ENCODE measurements at places on chromosomes 6 and 20.
A peak's percentile ranks its signal among the peaks of the same experiment; 100 is the strongest.

DNA sequence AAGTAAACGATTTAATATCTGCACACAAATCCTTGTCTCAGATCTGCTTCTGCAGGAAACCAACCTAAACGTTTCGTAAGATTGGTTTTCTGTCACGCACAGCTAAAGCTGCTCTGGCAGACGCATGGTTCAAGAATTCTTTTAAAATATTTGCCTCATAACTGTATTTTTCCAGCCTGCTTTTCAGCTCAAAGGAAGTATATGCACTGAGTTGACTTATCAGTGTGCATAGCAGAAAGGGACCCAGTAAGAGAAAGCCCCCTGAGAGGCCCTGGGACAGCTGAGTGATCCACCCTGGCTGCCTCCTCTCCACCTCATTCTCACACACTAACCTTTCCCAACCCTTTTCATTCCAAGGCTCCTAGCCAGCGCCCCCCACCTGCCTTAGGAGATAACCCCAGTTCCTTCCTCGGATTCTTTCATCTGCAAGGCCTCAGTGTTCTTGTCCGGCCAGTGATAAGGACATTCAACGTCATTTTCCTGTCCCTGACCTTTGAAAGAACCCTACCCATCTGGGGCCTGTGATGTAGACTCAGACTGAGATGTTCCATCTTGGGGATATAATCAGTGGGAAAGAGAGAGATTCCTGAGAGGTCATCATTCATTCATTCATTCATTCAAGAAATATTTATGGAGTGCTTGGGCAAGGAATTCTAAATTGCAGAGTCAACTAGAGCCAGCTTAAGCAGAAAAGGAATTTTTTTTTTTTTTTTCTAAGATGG is 22.4 kb upstream of the SLC9A8 start:
- DNase-seq: no peak

- DNase-seq: peak; percentile 61
Measured at GRCh38 chr6:84466511-84466910, 239.1 kb upstream of the CEP162 start.

DNA sequence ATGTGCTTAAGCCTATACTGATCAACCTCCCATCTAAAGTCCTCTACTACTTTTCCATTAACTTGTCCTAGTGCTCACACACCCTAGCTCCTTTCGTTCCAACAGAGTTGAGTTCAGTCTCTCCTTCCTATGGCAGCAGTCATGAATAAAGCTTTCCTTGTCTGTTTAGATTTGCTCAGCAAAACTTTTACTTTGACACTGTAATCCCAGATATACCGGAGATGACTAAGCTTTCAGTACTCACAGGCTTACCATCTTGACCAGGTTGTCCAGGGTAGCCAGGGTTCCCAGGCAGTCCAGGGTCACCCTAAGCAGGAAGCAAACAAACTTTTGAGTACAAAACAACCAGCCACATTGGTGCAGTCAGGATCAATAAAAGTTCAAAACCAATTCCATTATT is 90.7 kb downstream of the COL21A1 start:
- no peak for DNase-seq

DNA sequence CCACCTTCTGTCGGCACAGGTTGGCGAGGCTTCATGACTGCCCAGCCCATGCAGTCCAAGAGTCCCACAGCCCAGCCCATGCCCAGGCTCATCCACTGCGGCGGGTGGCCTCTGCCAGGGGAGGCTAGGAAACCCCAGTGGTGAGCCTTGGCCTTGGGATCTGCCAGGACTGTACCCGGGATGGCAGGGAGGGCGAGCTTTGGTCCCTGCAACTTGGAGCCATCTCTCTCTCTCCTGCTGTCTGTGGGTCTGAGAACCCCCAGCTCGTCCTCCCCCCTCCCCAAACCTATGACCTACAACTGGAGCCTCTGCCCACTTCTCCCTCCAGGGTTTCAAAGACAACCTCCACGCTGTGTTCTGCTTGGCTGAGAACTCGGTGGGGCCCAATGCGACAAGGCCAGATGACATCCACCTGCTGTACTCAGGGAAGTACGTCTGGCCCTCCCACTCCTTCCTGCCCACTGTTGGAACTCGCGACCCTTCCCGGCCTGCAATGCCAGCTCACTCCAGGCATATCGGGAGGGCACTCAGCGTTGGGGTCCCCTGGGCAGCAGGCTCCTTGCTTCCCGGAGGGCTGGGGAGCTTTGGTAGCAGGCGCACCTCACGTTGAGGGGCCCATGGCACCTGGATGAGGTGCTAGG is 19.7 kb downstream of the NPEPL1 start:
- DNase-seq: peak; percentile 43

GRCh38 chr20:62993856-62994494 is 12.8 kb downstream of the BHLHE23 start:
- DNase-seq: no peak

GRCh38 chr6:165686596-165687365 is 23.7 kb upstream of the PDE10A start:
- DNase-seq: no peak

DNA sequence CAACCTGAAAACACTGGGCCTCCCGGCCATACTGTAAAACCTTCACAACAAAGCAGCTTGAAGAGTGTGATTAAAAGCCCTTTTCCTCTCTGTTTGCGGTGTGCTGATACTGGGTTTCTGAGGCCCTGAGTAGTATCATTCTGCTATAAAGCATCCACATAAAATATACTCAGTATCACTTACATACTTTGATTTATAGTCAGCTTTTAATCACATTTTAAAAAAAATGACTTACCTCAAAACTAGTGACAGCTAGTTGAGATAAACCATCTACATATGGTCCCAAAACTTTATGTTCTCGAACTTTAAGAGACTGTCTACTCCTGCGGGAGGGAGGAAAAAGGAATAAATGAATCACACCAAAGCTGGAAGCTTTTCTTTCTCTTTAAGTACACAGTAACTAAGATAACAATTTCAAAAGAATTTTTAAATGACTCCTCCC is 135.7 kb downstream of the KIF13A start:
- DNase-seq: no peak

- DNase-seq: no peak
Measured at GRCh38 chr20:39829661-39830060, 859.4 kb downstream of the MAFB start.

DNA sequence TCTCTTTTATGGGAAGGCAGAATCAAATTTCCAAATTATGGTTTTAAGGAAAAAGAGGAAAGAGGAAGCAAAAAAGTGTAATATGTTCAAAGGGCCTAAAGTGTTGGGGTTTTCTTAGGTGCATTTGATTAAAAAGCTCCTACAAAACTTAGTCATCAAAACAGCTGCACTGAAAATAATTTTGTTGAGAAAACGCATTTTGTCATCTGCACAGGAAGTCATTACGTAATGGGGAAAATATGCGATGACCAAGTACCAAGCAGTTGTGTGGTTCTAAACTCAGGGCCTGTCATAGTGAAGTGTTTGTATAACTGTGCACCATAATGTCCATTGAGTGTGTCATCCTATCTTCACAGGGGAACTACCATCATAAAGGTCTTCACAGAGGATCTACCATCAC is 15.6 kb downstream of the HAO1 start:
- DNase-seq: no peak

DNA sequence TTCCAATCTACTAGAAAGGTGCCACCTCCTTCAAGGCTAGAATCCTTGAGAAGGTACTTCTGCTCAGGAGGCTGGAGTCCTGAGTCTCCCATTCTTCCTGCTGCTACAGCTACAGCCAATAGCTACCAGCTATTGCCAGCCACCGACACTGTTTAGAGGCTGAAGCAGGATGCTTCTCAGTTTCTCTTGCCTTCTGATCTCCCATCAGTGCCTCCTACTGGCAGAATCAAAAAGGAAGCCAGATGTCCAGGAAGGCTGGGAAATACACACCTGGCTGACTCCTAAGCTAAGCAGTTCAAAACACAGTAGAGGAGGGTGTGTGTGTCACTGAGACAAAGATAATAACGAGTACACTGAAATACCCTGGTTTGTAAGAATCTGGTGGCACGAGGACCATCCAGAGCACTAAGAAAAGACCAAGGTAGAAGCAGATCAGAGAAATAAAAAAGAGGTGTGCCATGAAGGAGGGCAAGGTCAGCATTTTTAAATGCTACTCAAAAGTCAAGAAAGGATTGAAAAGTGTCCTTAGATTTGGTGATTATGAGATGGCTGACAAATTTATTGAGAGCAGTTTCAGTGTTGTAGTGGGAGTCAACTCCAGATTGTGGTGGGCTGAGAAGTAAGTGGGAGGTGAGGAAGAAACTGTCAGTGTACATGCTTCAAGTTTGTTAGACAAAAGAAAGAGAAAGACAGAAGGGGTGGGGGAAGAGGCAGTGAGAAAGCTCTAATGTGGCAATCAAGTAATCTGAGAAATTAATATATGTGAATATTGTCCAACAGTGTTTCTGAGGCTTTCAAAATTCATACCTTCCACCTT is 2.3 kb upstream of the HLA-DMA start:
- DNase-seq: peak; percentile 76

DNA sequence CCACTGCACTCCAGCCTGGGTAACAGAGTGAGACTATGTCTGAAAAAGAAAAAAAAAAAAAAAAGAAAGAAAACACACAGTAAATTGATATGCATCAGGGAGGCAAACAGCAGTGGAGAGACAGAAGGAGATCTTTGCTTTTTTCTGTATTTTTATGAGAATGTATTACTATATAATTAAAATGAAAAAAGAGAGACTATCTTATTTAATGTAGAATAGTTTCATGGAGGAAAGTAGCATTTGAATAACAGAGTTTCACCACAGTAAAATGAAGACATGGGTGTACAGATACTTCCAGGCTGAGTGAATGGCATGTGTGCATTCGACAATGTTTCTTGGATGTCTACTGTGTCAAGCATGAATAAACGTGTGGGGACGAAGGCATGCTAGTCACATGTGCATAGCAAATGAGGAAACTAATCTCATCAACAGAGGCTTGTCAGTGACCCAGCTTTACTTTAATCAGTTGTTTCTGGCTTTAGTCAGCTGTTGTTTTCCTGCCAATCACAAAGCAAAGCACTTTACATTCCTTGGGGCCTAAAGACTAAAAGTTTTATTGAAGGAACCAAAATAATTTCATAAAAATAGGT is 55.5 kb upstream of the ARMH2 start:
- no peak for DNase-seq

DNA sequence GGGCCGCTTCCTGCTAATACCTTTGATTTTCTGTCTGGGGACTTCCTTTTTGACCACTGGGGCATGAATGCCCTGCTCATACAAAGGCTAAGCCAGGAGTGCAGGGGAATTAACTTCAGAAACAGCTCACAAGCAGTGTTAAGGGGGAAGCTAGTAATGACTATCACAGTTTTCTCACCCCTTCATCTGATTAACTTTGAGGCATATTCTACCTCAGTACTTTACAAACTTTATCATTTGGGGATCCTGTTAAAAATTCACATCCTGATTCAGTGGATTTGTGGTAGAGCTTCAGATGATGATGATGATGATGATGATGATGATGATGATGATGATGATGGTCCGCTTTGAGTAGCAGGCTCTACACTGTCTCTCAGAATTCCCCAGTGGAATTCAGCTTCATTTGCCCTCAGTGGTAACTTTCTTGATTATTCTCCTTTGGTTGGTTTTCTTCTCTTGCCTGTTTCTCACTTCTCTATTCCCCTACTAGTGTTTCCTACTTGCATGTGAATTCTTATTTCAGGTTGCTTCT is 78.4 kb upstream of the TMEM170B start:
- no peak for DNase-seq

DNA sequence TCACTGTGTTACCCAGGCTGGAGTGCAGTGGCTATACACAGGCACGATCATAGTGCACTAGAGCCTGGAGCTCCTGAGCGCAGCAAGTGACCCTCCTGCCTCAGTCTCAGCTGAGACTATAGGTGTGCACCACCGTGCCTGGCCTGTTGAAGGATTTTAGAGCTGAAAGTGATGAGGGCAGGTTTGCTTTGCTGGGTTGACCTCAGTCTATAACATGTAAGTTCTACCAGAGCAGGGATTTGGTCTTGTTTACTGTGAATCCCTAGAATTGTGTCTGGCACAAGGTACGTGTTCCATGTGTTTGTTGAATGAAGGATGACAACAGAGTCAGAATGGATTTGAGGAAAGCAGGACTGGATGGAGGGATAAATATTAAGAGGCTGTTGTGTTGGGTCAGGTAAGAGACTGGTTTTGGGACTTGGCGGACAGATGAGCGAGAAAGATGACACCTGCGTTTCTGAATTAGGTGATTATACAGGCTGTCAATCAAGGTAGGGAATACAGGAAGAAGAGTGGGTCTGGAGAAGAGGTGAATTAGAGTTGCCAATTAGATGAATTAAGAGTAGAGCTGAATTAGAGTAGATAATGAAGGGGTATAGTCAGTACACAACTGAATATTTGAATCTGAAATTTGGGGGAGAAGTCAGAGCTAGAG is 6.5 kb downstream of the ASXL1 start:
- DNase-seq: no peak

GRCh38 chr20:57175397-57176010 is 90.9 kb downstream of the BMP7 start:
- DNase-seq: no peak

DNA sequence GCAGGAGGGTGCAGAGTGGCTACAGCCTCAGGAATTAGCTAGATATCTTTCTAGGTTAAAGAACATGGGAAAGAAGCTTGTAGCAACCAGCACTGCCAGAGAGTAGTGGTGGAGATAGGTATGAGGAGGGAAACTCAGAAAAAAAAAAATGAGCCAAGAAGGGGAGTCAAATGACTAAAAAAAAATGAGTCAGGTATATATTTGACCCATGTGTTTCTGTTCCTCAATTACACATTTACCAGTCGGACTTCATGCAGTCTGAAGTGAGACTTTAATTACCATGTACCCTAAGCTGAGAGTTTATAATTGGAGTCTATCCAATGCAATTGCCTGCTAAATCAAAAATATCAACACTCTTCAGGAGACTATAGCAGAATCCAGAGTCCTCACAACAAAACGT is 964.6 kb downstream of the HACE1 start:
- DNase-seq: no peak

GRCh38 chr6:24648276-24648675 is 2.3 kb upstream of the KIAA0319 start:
- no peak for DNase-seq

GRCh38 chr6:150940941-150941340 is 75.4 kb downstream of the MTHFD1L start:
- no peak for DNase-seq

- DNase-seq: no peak
Measured at GRCh38 chr6:25487012-25487411, 165.0 kb upstream of the SCGN start.

DNA sequence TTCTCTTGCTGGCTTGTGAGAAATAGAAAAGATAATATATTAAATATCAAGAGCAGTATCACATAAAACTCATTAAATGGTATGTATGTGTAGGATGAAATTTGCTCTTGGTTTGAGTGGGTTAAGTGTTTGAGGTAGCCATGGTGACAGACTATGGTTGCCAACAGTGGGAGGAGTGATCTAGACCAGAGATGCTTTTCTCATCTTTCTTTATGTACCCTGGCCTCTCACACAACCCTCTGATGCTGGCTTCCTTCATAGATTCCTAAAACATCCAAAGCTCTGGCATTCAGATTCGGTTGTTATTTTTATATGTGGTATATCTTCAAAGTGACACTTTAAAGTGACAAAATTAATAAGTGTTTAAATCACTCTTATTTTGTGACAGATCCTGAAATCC is 9.0 kb upstream of the MLIP start:
- no peak for DNase-seq

DNA sequence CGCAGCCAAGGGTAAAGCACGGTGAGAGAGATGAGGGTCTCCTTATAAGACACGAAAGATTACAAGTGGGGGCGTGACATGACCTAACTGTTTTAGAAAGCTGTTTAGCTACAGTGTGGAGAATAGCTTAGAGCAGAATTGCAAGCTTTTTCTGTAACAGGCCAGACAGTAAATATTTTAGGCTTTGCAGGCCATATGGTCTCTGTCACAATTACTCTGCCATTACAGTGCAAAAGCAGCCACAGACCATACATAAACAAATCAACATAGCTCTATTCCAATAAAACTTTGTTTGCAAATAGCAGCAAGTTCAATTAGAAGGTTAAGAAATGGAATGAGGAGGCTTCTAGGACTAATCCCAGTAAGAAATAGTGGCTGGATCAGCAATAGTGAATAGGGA is 16.8 kb downstream of the PGM3 start:
- no peak for DNase-seq

All from islet precursor cell (in vitro differentiated cells).